ENCODE measurements at places on chromosomes 5 and 9. TPM values are rescaled to one million over a fixed set of nuclear protein-coding genes. Genes with fewer than 3 reads are reported as not detected.

LHX2 gene
- total RNA-seq = not detected

TOR1B gene
- 20.6 TPM for total RNA-seq

TXNDC8 gene
- not detected for total RNA-seq

ACTL7A gene
- not detected for total RNA-seq

PDE6A gene
- total RNA-seq = not detected

ARHGEF39 gene
- total RNA-seq = 28.1 TPM

RASEF gene
- total RNA-seq = not detected

SLC12A7 gene
- total RNA-seq = 10.8 TPM

IL5 gene
- 4.1 TPM for total RNA-seq

SEMA6A gene
- total RNA-seq = not detected

All from activated CD4-positive, alpha-beta memory T cell treated with anti-CD3 and anti-CD28 coated beads for 36 hours (primary cell).